Daoy (cell line): ENCODE measurements at places on chromosomes 2 and 18.

DNA sequence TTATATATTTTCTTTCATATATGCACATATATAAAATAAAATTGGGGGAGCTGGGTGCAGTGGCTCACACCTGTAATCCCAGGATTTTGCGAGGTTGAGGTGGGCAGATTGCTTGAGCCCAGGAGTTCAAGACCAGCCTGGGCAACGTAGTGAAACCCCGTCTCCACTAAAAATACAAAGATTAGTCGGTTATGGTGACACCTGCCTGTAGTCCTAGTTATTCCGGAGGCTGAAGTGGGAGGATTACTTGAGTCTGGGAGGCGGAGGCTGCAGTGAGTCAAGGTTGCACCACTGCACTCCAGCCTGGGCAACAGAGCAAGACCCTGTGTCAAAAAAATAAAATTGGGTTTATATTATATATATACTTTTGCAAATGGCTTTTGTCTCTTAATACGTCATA lies 39.6 kb upstream of the TFCP2L1 start:
- DNase-seq = no peak

DNA sequence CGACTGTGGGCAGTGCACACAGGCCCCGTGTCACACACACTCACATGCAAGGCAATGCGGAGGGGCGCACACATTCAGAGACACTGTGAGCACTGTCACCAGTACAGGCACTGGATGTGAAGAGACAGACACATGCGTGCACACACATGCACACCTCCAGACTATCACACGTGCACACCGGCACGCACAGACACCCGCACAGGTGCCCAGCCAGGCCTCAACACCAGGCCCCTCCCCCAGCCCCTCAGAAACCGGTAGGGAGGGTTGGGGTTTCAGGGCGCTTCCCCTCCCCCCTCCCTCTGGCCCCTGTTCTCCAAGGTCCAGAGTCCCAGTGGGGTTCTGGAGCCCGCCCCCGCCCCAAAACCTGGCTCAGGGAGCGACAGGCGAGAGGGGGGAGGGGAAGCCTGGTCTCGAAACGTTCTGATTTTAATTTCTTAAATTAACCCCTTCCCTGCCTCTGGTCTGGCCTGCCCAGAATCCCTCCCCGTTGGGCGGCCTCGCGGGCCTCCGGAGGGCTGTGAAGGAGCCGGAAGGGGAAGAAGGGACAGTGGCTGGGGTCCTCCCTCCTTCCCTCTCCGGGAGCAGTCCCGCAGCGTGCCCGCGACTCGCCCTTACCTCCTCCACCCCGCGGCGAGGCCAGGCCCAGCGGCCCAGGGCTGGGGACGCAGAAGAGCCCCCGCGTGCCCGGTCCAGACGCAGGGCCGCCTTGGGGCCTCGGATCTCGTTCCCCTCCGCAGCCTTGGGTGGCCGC lies 558 bp downstream of the FBXO41 start:
- no peak for DNase-seq

DNA sequence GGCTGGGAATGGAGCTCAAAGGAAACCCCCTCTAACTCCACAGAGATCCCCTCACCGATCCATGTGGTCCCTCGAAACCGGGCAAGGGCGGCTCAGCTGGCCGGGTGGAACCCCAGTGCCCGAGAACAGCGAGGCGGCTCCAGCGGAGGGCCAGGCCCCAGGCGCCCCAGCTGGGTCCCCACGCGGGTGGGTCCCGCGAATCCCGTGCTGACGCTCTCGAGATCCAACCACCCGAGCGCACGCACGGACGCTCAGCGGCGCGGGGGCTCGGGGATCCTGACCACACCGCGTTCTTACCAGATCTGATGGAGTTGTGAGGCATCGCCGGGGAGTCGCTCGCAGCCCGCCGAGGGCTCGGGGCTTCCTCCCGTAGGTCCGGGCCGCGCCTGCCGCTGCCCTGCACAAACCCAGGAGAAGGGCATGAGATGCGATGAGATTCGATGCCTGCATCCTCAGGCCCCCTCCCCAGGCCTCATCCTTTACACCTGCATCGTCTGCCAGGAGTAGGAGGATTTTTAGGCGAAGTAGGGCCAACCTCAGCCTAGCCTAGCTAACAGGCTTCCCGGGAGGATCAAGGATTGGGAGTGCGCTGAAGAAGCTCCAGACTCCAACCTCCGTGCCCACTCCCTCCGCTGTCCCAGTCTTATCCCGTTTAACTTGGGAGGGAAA lies 514 bp downstream of the PAX8 start:
- no peak for DNase-seq

- DNase-seq = no peak
These were observed 9.5 kb downstream of the CHPF start for GRCh38 chr2:219533930-219534661.

DNA sequence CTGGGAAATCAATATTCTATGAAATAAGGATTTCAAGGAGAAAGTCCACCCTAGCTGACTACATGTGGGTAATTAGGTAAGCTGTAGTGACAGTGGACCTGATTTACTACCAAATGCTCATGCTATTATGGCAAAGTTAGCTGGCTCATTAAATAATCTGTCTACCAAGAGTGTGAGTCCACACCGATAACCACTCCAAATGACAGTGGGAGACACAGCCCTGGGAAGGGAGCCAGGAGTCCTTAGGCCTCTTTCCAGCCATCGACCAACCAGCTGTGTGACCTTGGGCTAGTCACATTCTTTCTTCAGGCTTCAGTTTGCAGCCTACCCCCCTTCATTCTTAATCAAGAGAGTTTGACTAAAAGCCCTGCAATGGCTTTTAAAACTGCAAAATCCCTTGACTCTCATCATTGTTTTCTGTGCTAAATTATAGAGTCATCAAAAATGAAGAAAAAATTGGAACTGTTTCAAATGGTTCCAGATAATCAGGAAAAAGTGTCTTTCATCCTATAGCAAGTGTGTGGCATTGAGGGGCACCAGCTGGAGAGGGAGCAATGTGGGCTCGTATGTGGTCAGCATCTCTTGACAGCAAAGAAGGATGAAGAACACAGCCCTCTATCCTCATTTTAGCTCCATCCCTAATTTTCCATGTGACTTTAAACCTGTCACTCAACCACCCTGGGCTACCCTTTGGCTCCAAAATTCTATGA lies 45.6 kb upstream of the SLC14A2 start:
- DNase-seq = no peak

DNA sequence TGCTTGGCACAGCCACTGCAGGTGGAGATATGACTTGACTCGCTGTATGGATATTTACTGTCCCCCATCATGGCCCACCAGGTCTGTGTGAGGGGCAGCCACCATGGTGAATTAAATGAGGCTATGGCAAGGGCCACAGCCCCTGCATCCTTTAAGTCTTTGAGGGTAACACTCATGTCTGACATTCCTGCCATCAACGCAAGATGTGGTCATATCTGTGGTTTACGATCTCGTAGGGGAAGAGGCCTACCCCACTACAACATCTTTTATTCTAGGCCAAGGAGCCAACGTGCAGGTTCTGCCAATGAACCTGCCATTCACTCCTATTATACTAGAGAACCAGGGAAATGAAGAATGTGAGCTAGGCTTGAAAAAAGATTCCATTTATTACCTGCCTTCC lies 381.6 kb upstream of the ID2 start:
- DNase-seq = no peak

GRCh38 chr18:70994116-70994515 lies 705.3 kb downstream of the SOCS6 start:
- DNase-seq = no peak

DNA sequence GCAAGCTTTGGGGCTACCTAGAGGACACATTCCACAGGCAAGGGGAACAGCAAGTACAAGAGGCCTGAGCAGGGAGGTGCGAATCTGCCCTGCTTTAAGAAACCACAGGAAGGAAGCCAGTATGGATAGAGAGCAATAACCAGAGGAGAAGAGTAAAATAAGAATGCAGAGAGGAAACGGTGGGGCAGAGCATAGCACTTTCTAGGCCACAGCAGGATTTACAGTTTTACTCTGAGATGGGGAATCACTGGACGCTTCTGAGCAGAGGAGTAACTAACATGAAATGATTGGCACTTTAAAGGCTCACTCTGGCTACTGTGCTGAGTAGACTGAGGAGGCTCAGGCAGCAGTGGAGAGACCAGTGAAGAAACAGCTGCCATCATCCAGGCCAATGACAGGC lies 23.8 kb downstream of the AAK1 start:
- DNase-seq = no peak

DNA sequence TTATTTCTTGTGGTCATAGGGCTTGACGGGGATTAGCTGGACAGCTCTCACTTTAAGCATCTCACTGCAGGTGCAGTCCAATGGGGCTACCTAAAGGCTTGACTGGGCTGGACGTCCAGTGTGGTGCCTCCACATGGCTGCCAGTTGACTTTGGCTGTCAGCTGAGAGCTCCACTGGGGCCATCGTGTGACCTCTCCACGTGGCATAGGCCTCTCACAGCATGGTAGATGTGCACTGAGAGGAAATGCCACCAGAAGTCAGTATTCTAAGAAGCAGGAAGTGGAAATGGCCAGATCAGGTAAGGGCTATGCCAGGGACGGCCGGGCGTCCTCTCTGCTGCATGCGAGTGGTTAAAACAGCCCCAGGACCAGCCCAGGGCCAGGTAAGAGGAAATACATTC lies 105.2 kb upstream of the TWIST2 start:
- no peak for DNase-seq

DNA sequence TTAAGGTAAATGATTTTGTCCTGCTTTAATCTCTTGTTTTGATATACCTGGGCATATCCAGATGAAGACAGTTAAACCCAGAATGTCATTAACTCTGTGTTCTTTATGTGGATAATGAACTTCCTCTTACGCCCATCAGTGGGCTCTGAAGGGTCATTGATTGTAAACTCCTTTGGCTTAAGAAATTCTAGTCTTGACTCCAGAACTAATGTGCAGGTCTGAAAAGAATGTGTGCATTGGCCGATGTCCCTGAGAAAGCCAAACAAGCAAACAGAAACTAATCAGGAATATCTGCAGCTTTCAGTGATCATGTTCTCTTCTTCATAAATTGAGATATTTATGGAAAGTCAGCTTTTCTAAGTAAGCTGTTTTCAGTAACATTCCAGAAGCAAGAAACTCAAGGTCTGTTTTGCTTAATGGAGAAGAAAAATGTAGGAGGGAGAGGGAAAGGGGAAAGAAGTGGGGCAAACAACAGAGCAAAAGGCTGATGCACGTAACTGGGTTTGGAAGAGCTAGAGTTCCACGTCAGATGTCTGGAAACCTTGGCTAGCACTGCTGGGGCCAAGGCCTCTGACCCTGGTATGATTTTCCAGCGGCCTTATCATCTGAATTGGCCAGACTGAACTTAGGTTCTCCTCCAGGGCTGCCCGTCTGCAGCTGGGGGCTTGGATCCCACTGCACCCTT lies 61.3 kb upstream of the FHL2 start:
- no peak for DNase-seq

- no peak for DNase-seq
These were observed 65.9 kb upstream of the YWHAQ start for GRCh38 chr2:9696731-9697130.

DNA sequence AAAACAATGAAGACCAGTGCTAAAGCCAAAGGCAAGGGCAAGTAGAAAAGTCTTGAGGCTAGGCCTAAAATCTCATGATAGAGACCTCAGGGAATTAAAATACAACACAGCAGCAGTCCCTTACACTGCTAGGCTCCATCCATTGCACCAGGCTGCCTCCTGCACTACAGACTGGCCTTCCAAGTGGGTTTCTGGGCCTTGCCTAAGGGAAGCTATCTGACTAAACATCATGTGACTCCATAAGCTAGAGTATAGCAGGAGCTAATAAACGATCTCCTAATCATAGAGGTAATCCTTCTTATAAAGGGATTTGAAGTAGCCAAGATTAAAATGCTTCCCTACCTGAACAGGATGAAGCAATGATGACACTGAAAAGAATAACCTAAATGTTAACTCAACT lies 77.6 kb upstream of the NFU1 start:
- DNase-seq = no peak

- no peak for DNase-seq
These were observed 64.7 kb upstream of the ST3GAL5 start for GRCh38 chr2:85953476-85953875.

GRCh38 chr18:48342581-48342980 lies 66.6 kb downstream of the ZBTB7C start:
- no peak for DNase-seq

DNA sequence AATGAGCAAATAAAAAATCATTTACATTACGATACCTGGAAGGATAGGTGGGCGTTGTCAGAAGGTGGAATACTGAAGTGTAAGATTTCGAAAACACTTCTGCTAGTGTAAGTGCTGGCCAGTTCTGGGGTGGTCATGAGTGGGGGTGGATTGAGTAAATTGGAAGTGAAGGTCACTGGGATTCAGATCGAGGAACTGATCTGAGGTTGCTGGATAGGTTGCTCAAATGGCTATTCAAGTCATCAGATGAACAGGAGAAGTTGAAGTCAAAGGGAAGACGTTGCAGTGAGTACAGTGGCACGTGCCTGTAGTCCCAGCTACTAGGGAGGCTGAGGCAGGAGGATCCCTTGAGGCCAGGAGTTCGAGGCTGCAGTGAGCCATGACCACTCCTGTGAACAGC lies 95.7 kb downstream of the MALT1 start:
- DNase-seq = no peak

DNA sequence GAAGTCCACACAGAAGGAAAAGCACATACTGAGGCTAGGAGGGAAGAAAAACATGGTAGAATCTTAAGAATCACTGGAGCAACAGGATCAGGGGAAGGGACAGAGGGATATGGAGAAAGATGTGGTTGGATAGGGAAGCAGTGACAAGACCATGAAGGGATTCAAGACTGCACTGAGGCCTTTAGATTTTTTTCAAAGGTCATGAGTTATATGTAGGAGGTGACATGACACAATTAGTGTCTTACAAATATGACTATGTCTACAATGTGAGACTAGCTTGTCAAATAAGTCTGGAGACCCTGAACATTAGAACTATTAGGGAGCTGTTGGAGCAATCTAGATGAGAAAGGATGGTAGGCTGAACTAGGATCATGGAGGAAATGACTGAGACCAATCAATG lies 1130.3 kb upstream of the ZEB2 start:
- DNase-seq = no peak

DNA sequence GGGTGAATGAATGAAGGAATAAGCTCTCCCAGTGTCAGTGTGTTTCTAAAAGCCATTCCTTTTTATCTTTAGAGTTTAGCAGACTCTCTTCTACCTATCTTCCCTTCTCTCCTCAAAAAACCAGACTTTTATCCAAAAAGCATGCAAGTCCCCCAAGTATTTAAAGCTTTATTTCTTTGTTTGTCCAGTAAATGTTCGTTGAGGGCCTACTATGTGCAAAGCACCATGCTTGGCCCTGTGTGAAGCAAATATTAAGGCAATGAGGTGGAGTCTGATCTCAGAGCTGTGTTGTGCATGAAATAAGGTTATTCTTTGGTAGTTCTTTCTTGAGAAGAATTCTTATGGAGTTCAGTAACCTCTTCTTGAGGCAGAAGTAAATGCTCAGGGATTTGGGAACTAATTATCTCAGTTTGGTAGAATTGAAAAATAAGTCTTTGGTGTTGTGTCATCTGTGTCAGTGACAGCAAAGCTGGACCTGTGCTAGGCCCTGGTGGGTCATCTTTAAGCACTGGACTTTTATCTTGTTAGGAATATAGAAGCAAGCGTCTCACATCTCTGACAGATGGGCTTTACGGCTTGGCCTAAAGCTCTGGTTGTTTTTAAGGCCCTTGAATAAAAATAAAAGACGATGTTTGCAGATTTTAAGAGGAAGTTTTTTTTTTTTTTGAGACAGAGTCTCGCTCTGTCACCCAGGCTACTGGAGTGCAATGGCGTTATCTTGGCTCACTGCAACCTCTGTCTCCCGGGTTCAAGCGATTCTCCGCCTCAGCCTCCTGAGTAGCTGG lies 28.1 kb upstream of the CASP10 start:
- no peak for DNase-seq
